Activated naive CD4-positive, alpha-beta T cell (primary cell): ENCODE measurements at places on chromosomes 2 and 18.

- DNase-seq, result no peak
Observed at GRCh38 chr2:237830522-237830921, 28.9 kb upstream of the RAMP1 start.

DNA sequence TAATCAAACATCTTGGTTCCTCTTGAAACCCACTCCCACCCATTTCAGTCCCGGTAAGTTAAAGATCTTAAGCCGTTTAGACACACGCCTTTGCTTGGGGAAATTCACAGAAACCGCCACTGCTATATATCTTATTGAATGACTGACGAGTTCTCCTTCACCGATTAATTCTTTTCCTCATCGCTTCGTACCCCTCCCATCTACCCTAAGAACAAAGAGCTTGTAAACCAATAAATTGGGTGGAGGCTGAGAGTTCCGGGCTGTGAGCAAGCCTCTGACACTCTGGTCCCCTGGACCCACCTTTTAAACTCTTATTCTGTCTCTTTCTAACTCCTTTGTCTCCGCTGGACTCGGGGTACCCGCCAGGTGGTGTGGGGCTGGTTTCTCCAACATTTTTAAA is 30.6 kb downstream of the TMEM131 start:
- no peak for DNase-seq

- DNase-seq, result no peak
Observed at GRCh38 chr2:234858145-234858544, 93.7 kb upstream of the SH3BP4 start.

- DNase-seq, result no peak
Observed at GRCh38 chr2:185145316-185146121, 547.2 kb downstream of the ZNF804A start.

GRCh38 chr2:70560442-70560841 is 6.8 kb upstream of the TGFA start:
- DNase-seq, result no peak

DNA sequence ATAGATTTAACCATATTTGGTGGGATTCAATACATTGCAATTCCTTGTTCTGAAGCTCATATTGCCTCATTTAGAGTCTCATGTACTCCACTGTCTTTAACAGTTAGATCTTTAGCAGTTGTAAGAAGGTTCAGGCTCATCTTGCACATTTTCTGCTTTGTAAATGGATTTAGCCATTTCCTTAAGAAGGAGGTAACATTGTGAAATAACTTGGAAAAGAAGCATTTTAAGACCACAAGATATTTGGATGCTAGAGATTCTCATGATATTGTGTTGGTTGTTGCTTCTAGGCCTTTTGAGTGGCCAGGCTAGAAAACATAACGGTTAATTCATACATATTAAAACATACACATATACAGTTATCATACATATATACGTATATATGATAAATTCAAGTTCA is 445.8 kb upstream of the NXPH2 start:
- no peak for DNase-seq

GRCh38 chr2:162126527-162126926 is 25.5 kb downstream of the GCG start:
- no peak for DNase-seq

GRCh38 chr2:181581534-181581933 is 75.4 kb downstream of the CERKL start:
- no peak for DNase-seq

DNA sequence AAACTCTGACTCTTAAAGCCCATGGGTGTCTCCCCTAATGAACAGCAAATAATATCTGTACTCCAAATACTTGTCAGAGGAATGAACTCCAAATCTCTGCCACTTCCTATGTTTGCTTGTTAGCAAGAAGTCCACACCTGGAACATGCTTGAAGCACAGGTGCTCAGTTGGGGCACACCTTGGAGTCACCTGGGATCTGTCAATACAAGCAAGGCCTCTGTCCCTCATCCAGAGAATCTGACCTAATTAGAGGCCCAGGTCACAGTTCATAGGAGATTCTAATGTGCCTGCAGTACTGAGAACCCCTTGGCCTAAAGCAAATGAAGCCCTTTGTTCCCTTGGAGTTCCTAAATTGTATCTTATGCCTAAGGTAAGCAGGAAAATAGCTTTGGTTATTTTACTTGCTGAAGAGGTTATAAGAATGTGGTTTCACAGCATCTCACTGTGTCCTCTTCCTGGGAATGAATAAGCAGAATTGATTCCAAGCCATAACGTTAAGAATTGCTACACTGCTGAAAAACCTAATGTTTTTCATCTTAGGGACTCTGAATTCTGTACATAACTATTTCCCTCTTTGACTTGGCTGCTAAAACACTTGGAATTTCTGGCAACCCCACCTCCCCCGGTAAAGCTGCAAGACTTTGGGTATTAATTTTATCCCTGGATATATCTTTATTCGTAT is 113.4 kb downstream of the PIEZO2 start:
- no peak for DNase-seq

DNA sequence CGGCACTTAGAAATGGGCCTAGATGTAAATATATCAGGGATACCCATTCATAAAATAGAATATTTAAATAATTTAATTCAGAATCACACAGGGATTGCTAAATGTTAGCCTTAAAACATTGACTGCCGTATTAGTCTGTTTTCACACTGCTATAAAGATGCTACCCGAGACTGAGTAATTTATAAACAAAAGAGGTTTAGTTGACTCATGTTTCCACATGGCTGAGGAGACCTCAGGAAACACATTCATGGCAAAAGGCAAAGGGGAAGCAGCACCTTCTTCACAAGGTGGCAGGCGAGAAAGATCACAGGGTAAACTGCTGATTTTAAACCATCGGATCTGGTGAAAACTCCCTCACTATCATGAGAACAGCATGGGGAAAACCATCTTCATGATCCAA is 223.6 kb upstream of the GULP1 start:
- no peak for DNase-seq

GRCh38 chr2:160214461-160215445 is 14.7 kb upstream of the ITGB6 start:
- no peak for DNase-seq

DNA sequence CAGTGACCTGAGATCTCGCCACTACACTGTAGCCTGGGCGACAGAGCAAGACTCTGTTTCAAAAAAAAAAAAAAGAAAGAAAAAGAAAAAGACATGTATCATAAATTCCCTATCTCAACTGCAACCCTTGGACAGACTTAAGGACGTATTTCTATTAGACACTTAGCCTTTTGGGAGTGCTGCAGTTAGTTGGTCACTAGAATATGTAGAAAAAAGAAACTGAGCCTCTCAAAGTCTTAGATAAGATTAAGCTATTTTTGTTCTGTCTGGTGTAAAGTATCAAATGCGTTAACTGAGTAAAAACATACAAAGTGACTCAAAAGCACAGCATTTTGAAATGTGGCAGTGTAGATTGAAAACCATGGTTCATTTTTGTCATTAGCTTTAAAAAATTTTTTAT is 7.3 kb downstream of the NBEAL1 start:
- no peak for DNase-seq

GRCh38 chr2:196277002-196277401 is 105.6 kb upstream of the STK17B start:
- no peak for DNase-seq

DNA sequence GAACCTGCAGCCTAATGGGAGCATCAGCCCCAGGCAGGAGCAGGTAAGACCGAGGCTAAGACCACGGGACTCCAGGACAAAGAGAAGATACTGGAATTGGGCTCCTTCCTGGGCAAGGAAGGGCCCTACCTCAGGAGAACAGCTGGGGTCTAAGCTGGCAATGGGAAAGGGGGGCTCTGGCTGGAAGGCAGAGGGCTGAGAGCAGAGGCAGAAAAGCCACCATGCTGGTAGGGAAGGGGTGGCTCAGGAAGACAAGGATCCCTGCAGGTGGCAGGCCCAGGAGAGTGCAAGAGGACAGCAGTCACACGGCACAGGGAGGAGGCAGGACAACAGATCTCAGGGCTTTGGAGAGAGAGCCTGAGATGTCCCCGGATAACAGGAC is 203.5 kb downstream of the NDUFA10 start:
- DNase-seq, result no peak

- no peak for DNase-seq
Observed at GRCh38 chr2:217870528-217871011, 132.2 kb downstream of the TNS1 start.

DNA sequence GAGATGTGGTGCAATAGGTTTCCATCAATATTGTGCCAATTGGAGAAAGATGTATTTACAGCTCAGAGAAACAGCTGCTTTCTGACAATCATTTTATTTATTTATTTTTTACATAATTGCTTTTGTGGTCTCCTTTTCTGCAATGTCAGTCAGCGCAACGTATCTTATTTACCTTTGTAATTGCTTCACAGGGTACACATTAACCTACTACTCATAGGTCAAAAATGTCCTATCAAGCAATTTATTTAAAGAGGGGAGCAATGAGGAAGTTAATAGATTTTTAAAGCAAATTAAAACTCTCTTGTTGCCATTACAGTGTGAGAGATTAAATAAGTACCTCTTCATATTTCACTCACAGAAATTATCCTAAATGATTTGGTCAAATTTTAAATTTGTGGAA is 291.0 kb downstream of the CALCRL start:
- no peak for DNase-seq

- DNase-seq, result no peak
Observed at GRCh38 chr2:28053597-28053996, 163.1 kb downstream of the BABAM2 start.

GRCh38 chr18:7735626-7736175 is 168.6 kb downstream of the PTPRM start:
- no peak for DNase-seq

- no peak for DNase-seq
Observed at GRCh38 chr2:71696381-71696780, 243.0 kb downstream of the DYSF start.

GRCh38 chr18:55665506-55665905 is 77.5 kb upstream of the TCF4 start:
- DNase-seq, result no peak

DNA sequence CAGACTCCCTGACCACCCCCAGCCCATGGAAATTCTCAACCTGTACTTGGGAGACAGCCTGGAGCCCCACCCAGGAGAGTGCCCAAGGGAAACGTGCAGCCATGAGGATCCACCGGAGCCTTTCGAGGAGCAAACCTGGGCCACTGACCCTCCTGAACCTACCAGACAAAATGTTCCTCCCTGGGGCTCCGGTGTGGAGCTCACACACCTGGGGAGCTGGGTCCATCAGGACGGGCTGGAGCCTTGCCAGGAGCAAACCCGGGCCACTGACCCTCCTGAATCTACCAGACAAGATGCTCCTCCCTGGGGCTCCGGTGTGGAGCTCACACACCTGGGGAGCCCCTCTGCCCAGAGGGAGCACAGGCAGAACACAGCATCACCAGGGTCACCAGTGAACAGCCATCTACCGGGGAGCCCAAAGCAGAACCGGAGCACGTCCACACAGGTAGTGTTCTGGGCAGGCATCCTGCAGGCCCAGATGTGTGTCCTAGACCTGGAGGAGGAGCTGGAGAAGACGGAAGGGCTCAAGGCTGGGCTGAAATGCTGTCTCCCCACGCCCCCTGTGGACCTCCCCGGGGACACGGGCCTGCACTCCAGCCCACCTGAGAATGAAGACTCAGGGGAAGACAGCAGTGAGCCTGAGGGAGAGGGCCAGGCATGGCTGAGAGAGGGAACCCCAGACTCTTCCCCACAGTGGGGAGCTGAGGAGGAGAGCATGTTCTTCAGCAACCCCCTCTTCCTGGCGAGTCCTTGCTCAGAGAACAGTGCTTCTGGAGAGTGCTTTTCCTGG is 8.9 kb downstream of the PSD4 start:
- no peak for DNase-seq

DNA sequence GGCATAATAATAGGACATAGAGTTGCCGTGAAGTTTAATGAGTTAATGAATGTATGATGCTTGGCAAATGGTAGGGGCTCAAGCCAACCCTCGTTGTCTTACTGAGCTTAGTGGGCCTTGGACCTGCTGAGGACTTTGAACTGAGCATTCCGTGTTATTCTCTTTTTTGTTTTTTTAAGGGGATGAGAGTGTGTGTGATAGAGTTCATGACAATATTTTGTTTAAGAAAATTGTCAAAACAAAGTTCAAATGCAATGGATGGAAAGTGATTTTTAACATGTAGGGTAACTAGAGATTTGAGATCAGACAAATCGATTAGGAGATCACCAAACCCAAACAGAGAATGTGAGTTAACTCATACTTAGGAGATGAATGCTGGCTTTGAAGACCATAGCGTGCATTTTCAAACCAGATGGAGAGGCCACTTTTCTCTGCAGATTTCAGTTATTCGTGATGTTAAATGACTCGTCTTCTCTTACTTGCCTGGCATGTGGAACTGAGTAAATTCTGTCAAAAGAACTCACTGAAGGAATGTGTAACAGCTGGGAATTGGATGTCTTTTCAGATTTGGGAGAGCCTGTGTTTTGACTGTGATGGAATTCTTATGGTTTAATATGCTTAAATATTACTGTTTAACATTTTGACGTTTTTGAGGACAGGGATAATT is 88.7 kb downstream of the NEDD4L start:
- no peak for DNase-seq

DNA sequence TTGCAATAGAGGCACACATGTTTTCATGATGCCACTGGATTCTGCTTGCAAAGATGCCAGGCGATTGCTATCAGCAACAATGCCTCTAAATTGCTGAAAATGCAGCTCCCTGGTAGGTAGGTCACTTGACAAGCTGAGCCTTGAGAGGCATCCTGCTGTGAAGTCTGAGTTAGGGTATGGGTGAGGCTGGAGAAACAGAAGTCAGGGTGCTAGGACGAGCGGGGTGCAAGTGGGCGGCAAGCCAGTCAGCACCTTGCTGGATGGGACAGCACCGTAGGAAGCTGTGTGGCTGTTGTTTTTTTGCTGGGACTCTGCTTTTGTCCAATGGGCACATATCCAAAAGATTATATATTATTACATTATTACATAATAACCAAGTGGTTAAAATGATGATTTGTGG is 10.5 kb upstream of the CLIP4 start:
- DNase-seq, result no peak

- no peak for DNase-seq
Observed at GRCh38 chr2:172100080-172100934, 2.4 kb downstream of the DLX2 start.

- DNase-seq, result no peak
Observed at GRCh38 chr18:66682855-66683322, 79.0 kb upstream of the CDH19 start.

GRCh38 chr18:12000072-12000659 is 18.9 kb downstream of the IMPA2 start:
- DNase-seq, result no peak

- DNase-seq, result no peak
Observed at GRCh38 chr2:216830346-216830745, 29.5 kb downstream of the TNP1 start.

GRCh38 chr2:219954331-219954730 is 326.9 kb downstream of the SLC4A3 start:
- no peak for DNase-seq
